Psoas muscle (tissue), 8 donors: ENCODE measurements at places on chromosomes 6 and 20.

DNA sequence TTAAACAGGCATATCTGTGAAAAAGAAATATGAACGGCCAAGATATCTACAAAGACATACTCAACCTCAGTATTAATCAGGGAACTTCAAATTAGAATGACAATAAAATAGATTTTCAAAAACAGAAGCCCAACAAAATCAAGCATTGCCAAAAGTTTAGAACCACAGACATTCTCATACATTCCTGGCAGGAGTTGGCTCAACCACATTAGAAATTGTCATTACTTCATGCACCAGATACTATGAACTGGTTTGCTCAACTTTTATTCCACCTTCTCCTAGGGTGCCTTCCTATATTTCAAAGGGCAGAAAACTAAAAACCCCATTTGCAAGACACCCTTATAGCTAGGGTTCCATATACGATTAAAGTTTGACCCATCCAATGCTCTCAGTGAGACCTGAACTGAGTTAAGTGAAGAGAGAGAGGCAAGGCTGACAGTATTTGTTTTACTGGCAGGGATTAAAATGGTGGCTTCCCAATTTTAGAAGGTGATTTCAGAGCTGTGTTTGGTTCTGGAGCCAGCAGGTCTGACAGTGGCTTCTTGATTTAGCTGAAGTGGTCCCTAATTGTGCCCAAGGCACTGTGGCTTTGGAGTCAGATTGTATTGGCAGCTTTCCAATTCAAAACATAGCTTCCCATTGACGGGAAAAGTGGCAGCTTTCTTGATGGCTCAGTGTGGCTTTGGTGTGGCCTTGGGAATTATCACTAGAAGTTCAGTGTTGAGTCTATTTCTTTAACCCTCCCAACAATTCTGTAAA, 77.1 kb upstream of the CDYL start:
- DNase-seq: no peak

GRCh38 chr6:12806796-12807195, 90.2 kb downstream of the PHACTR1 start:
- no peak for DNase-seq

GRCh38 chr6:47405273-47405672, 72.3 kb upstream of the CD2AP start:
- no peak for DNase-seq

DNA sequence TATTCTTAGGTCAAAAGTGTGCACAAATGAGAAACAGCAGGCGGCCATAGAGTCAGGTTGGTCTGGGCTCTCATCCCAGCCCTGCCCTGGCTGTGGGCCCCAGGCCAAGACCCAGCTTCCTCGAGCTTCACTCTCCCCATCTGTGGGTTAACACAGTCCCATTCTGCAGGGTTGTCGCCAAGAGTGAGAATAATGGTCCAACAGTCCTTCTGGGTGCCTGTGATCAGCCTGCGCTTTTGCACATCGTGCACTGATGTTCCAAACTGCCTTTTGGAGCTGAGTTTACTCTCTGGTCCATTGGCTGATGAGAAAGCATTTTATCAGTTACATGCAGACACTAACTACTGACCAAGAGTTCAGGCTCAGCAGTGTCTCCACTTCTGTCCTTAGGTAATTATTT, 82.6 kb downstream of the INSM1 start:
- DNase-seq: no peak

- no peak for DNase-seq
These were observed 109.0 kb upstream of the TRAF3IP2 start for GRCh38 chr6:111714416-111715270.

DNA sequence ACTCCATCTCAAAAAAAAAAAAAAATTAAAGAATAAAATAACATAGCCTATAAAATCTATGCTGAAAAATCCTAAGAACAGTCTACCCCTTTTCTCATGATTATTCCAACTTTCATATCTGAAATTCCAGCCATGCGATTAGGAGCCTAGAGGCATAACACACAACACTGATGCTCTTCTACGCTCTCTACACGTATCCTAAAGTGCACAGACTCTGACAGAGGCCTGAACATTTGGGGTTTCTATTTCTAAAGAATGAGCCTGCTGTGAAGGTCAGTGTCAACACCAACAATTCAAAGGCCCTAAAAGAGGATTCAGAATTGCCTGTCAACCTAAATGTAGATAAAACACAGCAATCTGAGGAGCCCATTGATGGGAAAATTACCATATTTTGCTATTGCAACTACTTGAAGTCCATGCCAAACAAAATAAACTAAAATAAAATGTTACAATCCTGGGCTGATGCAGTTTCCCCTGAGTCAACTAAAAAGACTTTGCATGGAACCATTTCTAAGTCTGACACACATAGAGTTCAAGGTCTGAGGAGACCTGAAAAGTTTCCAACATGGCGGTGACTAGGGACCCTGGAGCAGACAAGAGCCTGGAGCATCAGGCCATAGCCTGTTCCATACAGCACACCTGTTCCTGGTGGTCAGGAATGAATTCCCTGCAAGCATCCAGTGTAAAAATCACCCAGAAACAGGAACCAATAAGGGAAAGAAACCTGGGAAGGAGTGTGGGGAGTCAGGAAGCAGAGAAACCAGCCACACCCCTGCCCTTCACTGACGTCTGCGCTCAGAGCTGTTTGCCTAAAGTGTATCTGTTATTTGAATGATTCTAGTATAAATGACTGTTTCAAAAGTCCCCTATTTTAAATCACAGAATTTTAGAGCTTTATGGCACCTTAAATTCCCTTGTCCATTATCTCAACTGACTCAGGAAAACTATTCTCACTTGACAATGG, 11.8 kb downstream of the NINL start:
- DNase-seq: no peak

- no peak for DNase-seq
These were observed 20.1 kb downstream of the ENPP3 start for GRCh38 chr6:131657222-131657621.

DNA sequence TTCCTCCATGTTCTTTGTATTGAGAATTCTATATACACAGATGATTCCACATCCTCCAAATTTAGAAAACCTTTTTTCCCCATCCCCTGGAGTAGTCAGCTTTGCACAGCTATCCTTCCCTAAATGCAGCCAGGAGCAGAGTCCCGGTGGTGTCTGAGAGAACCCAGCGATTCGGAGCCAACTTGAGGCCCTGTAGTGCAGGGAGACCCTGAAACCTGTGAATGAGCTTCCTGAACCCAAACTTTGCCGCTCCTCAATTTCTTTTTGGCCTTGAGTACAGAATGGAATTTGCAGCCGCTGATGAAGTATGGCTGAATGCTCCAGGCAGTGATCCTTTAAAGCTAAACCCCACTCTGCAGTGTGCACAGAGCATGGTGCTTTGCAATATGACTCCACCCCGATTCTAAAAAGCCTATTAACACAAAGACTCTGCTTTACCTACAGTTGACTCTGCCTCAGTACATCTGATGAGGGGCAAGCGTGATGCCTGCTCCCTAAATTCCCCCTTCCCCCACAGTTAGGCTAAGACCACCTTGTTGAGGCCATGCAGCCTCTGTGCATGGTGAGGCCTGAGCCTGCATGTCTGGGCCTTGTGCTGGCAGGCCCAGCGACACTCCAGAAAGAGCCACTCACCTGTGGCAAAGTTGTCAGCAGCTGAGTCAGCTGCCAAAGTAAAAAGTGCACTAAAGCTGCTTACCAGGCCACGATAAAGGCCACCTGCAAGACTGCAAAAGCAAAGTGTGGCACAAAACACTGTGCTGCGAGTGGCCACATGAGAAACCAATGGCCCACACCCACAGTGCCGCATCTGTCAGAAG, 82.1 kb downstream of the PLEKHG1 start:
- DNase-seq: no peak

DNA sequence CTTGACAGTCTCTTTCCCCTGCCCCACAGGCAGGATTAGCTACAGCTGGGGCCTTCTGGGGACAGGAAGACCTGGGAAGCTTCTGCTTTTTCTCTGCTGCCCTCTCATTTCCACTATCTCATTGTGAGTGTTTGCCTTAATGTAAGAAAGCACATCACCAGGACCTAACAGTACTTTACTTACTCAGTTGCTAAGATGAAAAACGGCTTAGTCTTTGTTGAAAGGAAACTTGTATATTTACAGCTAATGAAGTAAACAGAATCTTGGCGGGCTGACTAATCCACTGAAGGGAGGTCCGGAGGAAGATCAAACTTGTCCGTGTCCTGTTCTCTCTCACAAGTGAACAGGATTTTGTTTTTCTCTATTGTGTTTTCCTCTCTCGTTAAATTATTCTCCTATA, 128.6 kb downstream of the SOD2 start:
- DNase-seq: no peak

- no peak for DNase-seq
These were observed 5.2 kb downstream of the VWA7 start for GRCh38 chr6:31771992-31772358.

DNA sequence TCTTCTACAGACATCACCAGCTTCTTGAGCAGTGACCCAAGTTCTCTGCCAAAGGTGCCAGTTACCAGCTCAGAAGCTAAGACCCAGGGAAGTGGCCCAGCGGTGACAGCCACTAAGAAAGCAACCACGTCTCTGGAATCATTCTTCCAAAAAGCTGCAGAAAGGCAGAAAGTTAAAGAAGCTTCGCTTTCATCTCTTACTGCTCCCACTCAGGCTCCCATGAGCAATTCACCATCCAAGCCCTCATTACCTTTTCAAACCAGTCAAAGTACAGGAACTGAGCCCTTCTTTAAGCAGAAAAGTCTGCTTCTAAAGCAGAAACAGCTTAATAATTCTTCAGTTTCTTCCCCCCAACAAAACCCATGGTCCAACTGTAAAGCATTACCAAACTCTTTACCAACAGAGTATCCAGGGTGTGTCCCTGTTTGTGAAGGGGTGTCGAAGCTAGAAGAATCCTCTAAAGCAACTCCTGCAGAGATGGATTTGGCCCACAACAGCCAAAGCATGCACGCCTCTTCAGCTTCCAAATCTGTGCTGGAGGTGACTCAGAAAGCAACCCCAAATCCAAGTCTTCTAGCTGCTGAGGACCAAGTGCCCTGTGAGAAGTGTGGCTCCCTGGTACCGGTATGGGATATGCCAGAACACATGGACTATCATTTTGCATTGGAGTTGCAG, 15.2 kb downstream of the GTPBP2 start:
- DNase-seq: no peak

DNA sequence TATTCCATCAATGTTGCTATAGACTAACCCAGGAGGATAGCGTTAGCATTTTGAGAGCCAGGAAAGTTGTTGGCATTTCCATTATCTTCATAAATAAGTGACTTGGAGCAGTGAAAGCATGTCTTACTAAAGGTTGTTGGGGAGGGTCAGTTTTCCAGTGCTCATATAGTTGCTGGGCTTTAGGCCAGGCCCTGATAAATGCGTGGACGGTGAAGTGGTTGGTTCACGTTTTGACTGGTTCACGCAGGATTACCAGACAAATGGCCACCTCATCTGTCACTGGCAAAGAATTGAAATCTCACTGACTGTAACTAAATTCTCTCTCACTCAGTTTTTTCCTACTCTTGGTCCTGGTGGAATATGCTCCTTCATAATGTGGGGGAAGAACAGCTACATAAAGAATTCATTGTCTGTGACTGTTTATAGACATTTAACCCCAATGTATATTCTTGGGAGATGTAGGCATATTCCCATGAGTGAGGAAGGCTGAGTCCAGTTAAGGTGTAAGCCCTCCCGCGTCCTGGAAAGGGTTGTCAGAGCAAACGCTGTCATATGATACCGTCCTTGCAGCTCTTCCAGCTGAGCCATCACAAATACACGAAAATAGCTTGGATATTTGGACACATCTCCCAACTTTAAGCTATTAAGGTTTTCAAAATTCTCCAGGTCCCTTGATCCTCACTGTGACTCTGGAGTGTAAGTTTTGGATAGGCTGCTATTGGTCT, 27.8 kb downstream of the LRRC1 start:
- no peak for DNase-seq
